ENCODE measurements at places on chromosomes 1 and 21.

GRCh38 chr1:58119971-58120370 lies 426.6 kb downstream of the OMA1 start:
- DNase-seq = no peak

DNA sequence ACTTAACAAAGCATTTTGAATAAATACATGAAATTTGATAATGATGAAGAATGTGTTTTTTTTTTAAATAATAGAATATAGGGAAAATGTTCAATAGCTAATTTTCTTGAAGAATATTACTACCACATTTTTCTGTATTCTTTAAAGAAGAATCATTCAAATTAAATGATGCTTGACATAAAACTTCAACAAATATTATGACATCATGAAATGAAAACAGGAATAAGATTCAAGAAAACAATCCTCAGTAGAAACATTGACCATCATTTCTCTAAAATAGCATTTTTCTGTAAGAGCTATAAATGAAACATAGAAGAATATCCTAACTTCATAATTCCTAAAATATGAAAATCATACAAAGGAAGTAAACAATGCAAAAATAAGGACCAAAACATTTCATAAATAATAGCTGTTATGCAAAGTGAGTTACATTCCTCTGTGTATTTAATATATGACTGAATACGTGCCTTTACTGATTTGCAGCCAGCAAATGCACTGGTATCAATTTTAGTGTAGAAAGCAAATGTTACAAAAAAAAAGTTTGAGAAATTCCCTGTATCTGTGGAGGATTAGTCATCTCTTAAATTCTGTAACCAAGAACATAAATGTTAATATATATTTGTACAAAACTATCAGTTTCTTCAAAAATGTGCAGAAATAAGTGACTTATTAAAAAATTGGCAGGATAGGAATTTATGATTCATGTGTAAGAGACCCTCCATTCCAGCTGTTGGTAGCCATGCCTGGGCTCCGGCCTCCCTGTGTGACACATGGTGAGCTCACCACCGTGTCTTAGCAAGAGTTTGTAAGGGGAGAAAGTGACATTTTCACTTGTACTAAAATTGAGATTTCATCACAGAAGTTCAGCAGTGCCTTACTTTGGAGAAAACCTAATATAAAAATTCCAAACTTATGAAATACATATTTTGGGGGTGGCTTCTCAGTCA lies 15.0 kb upstream of the PTPN14 start:
- no peak for DNase-seq

DNA sequence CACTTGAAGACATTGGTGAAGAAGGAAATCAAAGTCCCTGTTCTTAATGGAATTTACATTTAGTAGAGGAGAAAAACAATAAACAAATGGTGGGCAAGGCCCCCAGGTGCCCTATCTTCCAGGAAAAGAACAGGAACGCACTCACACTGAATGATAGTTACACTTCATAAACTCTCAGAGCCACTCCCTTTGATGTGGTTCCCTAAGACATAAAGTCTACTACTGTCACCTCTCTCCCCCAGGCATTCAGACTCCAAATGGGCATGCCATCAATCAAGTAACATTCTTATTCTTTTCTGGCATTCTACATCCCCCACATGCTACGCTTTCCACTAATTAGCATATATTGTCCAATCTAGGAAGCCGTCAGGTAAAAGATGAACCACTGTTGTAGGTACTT lies 36.6 kb upstream of the PIGC start:
- no peak for DNase-seq

- DNase-seq = no peak
Observed at GRCh38 chr1:162353702-162354101, 23.0 kb downstream of the SPATA46 start.

- no peak for DNase-seq
Observed at GRCh38 chr1:209844695-209845407, 17.1 kb downstream of the UTP25 start.

DNA sequence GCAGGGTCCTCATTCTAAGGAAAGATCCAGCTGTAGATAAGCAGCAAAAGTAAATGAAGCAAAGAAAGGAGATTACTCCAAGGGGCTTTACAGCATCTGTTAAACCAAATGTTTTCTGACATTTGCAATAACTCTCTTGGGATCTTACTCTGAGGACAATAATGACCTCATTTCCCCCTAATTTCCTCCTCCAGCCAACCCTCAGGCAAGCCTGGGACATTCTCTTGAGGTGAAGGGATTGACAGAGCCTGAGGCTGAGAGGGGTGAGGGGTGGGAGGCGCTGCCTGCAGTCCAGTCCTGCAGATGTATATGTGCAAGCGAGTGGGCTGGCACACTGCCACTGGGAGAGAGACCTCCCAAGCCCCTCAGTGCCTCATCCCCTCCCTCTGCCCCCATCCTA lies 40.5 kb upstream of the NEK2 start:
- DNase-seq = no peak

GRCh38 chr21:37751268-37751975 lies 164.8 kb downstream of the KCNJ6 start:
- no peak for DNase-seq

DNA sequence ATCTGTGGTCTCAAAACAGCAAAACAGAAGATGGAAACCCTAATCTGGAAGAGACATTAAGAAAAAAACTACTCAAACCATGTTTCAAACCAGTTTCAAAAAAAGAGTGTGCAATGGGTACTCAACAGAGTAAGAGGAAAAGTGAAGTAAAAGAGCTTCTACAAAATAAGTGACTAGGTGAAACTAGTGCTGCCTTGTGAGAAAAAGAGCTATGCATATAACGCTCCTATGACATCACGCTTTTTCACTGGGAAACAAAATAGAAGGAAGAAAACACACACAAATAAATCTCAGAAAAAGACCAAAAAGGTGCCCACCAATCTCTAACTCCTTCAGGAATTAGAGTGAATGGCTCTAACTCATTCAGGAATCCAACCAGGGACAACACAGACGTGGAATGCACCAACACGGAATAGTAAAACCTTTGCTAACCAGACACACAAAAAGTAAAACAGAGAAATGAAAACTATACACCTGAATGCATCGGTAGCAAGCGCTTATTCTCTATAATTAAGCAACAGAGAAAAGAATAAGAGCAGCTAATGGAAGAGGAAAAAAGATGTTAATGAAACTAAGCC lies 1.3 kb downstream of the FOXJ3 start:
- no peak for DNase-seq

- no peak for DNase-seq
Observed at GRCh38 chr1:199877526-199878384, 149.8 kb upstream of the NR5A2 start.

DNA sequence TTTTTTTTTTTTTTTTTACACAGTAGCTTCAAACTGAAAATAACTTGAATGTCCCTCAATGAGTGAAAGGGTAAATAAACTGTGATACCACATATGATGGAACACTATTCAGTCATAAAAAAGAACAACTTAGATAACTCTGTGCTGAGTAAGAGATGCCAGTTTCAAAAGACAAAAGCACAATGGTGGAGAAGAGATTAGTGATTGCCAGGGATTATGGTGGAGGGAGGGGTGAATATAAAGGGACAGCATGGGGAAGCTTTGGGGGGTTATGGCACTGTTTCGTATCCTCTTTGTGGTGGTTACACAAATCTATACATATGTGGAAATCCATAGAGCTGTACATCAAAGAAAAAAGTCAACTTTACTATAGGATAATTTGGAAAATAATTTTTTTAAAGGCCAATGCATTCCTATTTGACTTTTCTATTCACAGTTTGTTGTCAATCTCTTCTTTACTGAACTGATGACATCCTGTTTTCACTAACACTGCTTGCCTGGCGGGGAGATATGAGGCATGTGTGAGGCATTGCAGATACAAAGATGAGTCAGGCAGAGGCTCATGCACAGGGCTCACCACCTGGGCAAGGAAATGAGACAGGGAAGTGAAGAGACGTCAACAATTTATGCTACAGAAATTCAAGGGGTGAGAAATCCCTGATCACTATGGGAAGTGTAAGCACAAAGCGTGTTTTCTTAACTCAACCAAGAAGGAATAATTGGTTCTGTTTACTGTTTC lies 302.7 kb downstream of the DUSP10 start:
- peak; percentile 33 for DNase-seq

DNA sequence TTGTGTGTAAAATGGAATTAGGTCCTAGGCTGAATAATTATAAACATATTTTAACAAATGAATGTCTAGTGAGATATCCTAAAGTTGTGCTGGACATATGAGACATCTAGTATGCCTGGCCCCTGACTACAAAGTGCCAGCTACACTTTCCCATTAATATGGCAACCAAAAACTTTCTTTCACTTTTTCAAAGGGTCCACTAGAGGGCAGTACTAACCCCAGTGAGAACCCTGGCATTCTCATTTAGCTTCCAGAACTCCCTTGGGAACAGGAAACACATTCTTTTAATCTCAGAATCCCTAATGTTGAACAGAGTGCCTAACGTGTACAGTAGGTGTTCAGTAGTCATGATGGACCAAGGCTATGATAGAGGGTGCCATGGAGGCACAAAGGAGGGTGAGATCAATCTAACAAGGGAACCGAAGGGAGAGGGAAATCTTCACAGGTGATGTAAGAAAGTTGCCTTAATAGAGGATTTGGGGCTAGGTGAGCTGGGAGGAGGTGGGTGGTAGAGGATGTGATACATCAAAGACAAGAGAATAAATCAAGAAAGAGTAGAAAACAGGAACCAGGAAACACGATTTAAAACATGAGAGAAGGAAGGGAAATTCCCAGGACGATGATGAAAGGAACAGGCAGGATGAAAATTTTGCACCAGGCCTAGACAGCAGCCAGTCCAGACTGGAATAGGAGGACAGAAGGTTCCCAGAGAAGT lies 41.6 kb downstream of the NSL1 start:
- no peak for DNase-seq

DNA sequence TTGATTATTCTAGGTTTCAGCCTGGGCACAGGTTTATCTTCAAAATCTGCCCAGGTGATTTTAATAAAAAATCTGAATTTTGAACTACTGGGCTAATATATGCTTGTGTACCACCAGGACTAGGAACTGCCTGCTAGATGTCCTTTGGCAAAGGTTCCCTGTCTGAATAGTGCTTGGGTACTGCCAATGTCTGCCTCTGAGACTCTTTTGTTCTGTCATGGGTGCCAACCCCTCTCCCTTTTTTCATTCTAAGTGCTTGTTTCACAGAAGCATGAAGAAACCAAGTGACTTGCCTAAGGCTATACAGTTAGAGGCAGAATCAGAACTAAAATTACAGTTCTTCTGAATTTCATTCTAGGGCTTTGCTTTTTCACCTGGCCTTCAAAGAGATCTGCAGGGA lies 106.3 kb upstream of the CACHD1 start:
- no peak for DNase-seq

GRCh38 chr1:175493321-175494010 lies 249.9 kb downstream of the TNR start:
- no peak for DNase-seq

DNA sequence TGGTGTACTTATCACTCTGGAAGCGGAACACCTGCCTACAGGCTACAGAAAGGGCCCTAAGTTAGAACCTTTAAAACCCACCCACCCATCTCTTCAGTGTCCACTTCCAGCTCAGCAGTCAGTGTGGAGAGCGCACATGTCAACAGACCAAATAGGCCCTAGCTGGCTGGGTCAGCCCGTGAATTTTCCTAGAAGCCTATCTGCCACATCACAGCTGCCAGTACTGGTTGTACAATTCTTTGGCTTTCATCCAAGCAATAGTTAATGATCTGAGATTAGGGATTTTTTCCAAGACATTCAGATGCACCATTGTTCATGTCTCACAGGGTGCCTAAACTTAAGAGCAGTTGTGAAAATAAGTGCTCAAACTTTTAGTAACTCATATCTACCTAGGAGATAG lies 197.1 kb downstream of the KCNK2 start:
- no peak for DNase-seq

GRCh38 chr1:220124542-220124941 lies 30.6 kb downstream of the IARS2 start:
- DNase-seq = no peak

DNA sequence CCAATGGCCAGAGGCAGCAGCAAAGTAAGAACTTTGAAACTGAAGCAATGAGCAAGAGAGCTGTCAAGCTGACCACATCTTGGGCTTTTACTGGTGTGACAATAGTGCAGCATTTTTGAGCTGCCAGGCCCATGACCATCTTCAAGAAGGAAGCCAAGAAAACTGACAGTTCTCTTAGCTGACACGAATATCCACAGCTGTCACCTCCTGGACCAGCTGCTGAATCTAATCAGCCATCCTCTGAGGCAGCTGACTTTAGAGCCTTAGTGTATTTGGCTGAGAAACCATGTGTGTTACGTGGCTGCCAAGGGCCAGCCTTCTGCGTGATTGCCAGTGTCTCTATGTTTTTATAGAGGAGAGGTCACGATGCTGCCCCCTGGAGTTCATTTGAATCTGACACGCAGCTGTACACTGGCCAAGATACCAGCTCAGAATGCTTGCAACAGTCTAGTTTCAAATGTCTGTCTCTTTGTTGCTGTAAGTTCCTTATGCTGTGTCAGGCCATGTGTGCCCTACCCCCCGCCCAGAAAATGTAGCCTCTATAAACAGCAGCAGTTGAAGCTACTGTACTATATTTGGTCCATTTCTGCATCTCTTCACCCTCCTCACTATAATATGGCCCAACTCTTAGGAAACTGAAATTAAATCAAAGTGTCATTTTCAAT lies 39.7 kb downstream of the PALMD start:
- peak; percentile 12 for DNase-seq

- DNase-seq = no peak
Observed at GRCh38 chr21:21213297-21213696, 215.1 kb downstream of the NCAM2 start.

DNA sequence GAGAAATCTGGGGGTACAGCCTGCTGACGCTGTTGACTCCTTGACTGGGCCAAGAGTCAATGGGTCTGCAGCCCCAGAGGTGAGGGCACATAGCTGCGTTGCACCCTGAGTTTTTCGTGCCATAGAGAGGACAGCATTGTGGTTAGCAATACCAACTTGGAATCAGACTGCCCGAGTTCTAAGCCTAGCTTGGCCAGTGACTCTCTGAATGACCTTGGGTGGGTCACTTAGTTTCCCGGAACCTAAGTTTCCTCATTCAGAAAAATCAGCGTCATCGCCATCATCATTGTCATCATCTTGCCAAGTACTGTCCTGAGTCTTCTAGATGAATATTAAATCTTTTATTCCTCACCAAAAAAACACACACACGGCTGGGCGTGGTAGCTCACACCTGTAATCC lies 151.2 kb upstream of the TMEM51 start:
- DNase-seq = no peak
